Activated effector memory CD4-positive, alpha-beta T cell treated with Interleukin-2 at 50 U/mL for 16 hours (primary cell): ENCODE measurements at places on chromosomes 7 and 10.

DNA sequence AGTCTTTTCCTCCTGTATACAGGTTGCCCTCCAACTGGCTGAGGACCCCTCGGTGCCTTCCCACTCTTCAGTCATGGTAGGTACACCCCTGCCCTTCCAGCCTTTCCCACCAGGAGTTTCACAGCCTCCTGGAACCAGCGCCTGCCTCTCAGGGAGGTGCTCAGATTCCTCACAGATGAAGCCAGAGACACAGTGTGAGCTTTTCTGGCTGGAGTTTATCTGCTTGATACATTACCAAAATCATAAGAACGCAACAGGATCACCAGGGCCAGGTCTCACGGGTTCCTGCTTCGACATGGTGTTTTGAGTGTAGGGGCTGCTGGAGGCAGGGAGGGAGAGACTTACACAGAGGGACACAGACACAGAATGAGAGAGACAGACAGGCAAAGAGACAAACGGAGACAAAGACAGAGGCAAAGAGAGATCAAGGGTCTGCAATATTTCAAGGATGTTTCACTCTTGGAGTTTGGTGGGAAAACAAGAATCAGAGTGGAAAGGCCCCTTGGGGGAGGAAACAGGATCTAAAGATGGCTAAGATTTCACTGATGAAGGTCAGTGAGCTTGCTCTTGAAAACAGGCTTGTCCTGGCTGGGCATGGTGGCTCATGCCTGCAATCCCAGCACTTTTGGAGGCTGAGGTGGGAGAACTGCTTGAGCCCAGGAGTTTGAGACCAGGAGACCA lies 6.5 kb upstream of the INMT start:
- DNase-seq, result no peak

DNA sequence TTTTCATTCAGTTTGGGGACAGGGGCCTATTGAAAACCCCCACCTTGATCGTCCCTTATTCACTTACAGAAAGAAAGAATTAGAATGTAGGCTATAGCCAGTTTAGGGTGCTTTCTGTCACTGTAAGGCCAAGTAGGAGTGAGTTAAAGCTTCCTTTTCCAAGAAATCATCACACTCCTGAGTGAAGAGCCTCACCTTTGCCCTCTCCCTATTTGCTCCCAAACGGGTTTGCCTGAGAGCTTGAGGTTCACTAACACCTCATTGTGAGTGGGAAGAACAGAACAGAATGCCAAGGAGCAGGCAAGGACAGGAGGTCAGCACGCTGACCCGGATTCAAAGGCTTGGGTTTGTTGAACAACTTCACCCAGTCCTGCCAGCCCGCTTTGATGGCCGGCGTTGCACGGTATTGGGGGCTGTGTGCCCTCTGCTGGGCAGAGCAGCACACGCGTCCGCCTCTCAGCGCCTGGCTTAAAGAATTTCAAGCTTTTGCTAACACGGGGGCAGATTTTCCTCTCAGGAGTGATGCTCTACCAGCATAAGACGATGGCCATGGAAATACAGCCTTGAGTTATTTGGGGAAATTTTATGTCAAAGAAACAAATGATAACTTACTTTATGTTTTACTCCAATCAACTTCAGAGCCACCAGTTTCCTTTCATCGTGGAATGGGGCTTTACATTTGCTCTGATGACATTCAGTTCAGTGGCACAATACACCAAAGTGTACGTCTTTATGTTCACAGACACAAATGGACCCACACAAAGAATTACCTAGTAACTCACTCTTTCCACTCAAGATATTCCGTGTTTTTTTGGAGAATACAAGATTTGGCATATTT lies 470.0 kb downstream of the SUGCT start:
- DNase-seq, result no peak

DNA sequence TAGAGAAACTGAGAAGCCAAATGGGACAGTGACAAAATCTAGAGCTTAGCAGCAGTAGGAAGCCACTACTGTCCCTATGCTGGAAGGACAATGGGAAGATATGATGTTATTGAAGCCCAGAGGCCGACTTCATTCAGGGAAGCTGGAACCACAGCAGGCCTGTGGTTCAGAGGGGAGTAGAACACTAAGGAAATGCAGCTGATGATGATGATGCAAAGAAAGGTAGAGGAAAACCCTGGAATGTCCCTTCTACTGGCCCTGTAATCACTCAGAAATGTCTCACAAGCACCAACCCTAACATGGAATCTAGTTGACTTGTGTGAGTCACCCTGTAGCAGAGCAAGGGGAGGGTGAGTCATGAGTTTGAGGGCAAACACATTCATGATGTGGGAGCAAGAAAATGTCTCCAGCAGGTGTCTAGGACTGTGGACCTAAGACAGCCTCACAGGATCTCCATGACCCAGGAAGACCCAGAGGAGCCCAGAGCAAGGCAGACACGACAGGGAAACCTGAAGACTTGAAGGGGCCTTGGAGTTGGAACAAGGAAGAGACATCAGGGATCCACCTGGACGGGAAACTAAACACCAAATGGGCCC lies 37.0 kb upstream of the LRRC17 start:
- DNase-seq, result no peak

GRCh38 chr7:92973974-92974373 lies 137.6 kb upstream of the CDK6 start:
- no peak for DNase-seq

- no peak for DNase-seq
Measured at GRCh38 chr10:101807158-101807557, 11.1 kb downstream of the OGA start.
